HuH-7.5 (cell line): ENCODE measurements at places on chromosomes 16 and 17.
A peak's percentile ranks its signal among the peaks of the same experiment; 100 is the strongest.

- DNase-seq = peak; percentile 77
Observed at GRCh38 chr16:1331712-1332617, 1.5 kb upstream of the BAIAP3 start.

DNA sequence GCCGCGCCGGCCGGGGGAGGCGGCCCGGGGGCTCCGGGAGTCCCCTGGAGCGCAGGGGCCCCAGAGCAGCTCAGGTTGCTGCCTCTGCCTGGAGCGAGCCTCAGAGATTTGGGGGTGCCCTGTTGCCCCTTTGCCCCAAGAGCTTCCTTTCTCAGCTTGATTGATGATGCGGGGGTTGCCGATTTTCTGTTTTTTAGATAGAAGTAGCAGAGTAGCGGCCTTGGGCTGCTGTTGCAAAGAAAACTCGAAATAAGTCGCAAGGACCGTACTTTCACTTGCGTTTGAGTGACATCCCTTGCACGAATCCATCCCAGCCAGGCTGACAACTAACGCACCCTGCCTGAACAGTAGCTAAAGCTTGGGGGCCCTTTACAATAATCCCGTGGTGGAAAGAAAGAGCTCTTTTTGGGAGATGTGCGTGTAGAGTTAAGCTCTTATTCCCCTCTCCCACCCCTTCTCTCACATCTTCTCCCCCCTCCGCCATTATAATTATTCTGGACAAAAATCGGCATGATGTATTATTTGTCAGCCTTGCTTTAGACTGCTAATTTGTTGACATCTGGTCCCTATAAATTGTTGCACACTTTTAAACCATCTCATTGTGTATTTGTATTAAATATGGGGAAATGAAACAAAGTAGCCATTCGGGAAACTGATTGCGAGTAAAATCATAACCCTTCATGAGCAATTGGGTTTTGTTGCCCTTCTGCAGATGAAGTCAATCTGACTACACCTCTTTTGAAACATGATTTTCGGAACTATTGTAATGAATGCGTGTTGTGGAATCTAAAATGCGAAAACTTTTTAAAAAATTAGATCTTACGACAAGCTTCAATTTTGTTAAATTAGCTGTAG lies 873 bp downstream of the USP10 start:
- DNase-seq = peak; percentile 29

- DNase-seq = no peak
Observed at GRCh38 chr16:60636117-60636516, 1400.1 kb downstream of the CDH8 start.

- no peak for DNase-seq
Observed at GRCh38 chr17:41571561-41572434, at the start of gene KRT9. TSS of gene KRT9 (minus strand) at chr17:41572059. CDS start at chr17:41571992, 67 bp downstream.

DNA sequence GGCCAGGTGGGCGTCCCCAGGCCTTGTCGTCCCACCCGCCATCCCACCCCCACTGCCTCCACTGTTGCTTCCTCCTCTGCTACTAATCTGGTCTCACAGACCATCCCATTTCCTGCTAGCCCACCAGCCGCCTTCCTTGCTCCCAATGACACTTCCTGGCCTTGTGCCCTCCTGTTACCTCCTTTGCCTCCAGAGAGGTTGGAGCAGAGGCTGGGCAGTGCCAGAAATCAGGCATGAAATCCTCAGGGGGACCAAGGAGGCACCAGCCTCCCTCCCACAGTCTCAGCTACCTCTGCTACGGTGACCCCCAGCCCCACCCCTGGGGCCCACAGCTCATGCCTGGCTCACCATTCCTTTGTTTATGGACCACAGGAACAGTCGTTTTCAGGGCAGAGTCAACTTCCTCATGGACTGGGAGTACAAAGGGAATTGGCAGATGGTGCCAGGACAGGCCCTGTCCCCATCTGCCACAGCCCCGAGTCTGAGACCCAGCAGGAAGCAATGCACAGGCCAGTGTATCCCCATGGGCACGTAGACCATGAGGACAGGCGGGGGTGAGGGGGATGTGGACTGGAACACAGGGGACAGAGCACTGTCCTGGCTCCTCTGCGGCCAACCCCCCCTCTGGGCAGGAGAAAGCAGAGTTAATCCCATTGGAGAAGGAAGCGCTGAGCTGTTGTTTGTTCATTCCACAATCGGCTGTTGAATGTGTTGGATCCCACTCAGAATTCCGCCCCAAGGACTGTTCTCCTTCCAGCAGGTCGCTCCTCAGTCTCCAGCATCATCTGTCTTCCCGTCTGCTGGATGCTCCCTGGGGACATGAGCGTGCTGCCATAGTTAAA lies 2.2 kb upstream of the CDH5 start:
- no peak for DNase-seq

DNA sequence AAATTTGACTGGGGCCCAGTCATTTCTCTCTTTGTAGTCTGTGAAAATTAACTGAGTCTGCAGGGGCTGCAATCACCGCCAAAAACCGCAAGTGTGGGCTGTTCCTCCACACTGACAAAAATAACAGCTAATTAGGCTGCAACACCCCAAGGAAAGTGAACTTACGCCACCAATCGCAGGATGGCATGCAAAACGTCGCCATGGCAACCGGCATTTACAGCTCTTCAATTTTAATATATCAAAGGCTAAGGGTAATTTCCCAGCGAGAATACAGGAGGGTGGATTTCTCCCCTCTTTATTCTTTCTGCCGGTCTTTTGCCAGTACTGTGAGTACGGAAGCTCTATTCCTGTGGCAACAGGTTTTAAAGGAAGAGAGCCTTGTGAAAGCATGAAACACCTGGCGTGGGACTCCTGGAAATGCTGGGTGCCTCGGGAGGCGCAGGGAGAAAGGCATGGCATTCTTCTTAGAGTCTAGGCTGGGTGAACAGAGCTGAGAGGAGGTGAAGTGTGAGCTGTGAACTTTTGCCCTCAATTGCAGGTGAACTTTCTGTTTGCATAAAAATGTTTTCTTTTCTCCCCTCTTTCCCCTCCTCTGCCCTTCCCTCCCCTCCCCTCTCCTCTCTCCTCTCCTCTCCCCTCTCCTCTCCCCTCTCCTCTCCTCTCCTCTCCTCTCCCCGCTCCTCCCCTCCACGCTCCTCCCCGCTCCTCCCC lies 399.7 kb downstream of the XYLT1 start:
- no peak for DNase-seq

DNA sequence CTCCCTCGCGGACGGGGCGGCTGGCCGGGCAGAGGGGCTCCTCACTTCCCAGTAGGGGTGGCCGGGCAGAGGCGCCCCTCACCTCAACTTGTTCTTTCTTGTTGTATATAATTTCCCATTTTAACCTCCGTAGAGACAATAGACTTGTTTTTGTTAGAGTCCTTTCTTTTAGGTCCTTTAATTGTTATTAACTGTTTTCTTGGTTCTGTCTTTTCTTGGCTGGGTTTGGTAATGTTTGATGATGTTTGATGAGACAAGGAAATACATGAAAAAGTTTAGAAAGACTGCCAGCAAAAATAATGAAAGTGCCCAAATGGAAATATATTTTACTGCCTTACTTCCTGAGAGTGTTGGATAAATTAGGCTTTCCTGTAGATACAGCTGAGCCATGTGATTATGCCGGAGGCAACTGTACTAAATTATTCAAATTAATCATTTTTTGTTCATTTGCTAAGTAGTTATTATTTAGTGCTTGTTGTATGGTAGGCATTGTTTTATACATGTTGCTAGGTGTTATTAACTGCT lies 30.9 kb downstream of the PRPSAP2 start:
- DNase-seq = no peak

- DNase-seq = no peak
Observed at GRCh38 chr16:23905027-23905426, 69.2 kb downstream of the PRKCB start.

GRCh38 chr17:41504246-41504977 lies 1.0 kb downstream of the KRT13 start:
- DNase-seq = no peak

GRCh38 chr17:63930951-63931575 lies 1.1 kb downstream of the CD79B start:
- peak; percentile 3 for DNase-seq

DNA sequence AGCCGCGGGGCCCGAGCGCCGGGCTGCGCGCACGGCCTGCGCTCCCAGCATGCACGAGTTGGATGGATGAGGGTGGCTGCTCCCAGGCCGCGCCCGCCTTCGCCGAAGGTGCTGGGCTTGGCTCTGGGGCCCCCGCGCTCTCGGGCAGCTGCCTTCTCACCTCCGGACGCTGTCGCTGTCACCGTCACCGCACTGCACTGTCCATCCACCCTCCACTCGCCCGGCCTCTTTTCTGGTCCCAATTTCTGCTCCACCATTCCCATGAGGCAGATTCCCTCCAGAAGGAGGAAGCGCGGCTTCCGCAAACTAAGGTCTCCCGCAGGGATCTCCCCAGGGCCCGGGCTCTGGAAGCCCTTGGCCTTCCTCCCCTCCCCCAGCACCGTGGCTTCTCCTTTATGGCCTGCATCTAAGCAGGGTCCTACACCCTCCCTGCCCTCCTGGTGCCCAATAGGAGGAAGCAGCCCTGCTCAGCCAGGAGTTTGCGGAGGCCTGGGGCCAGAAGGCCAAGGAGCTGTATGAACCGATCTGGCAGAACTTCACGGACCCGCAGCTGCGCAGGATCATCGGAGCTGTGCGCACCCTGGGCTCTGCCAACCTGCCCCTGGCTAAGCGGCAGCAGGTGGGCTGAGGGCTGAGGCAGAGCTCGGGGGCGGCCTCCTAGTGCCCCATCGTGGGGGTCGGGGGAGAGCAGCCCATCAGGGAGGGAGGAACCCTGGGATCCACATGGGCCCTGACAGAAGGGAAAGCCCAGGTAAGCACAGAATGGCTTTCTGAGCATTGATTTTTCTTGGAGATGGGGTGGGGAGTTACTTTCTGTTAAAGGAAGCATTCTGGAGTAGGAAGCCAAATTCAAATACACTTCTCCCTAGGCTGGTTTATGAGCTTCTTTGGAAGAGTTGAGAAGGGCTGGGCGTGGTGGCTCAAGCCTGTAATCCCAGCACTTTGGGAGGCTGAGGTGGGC lies 899 bp downstream of the ACE start:
- no peak for DNase-seq

GRCh38 chr16:47721006-47721637 lies 260.0 kb downstream of the PHKB start:
- no peak for DNase-seq

GRCh38 chr17:57357392-57357784 lies 101.1 kb downstream of the MSI2 start:
- no peak for DNase-seq

GRCh38 chr17:4978726-4979125 lies 8.7 kb downstream of the CAMTA2 start:
- DNase-seq = no peak

DNA sequence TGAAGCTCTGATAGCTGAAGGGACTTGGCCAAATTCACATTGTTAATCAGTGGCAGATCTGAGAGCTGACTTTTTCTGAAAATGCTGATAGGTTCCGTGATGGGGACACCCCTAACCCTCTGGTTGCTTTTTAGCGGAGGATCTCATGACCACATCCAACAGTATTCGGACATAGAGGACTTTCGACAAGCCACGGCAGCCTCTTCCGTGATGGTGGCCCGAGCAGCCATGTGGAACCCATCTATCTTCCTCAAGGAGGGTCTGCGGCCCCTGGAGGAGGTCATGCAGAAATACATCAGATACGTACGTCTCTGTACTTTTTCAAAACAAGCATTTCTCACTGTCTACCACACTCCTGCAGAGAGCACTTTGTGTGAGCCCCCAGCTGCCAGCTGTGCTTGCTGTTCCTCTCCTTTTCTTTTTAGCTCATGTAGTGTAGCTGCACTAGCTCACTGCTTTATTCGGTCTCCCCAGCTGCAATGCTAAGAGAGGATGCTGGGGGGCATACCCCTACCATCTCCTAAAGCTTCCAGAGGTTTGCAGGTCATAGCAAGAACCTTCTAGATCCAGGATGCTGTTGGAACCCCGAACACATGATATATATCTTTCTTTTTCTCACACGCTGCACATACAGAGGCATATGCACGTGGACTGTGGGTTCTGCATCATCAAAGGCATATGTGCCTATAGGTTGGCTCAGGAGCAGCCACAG lies 14.2 kb upstream of the NFATC3 start:
- no peak for DNase-seq

GRCh38 chr17:41444186-41444585 lies 3.4 kb upstream of the KRT38 start:
- no peak for DNase-seq

- DNase-seq = no peak
Observed at GRCh38 chr17:42775534-42776098, 2.4 kb downstream of the VPS25 start.

GRCh38 chr17:74569020-74570003 lies 2.0 kb upstream of the CD300H start:
- DNase-seq = no peak

- peak; percentile 82 for DNase-seq
Observed at GRCh38 chr17:67245073-67245693, at the start of gene HELZ. TSS of gene HELZ (minus strand) at chr17:67245196. CDS start at chr17:67218804, 26,392 bp downstream.

DNA sequence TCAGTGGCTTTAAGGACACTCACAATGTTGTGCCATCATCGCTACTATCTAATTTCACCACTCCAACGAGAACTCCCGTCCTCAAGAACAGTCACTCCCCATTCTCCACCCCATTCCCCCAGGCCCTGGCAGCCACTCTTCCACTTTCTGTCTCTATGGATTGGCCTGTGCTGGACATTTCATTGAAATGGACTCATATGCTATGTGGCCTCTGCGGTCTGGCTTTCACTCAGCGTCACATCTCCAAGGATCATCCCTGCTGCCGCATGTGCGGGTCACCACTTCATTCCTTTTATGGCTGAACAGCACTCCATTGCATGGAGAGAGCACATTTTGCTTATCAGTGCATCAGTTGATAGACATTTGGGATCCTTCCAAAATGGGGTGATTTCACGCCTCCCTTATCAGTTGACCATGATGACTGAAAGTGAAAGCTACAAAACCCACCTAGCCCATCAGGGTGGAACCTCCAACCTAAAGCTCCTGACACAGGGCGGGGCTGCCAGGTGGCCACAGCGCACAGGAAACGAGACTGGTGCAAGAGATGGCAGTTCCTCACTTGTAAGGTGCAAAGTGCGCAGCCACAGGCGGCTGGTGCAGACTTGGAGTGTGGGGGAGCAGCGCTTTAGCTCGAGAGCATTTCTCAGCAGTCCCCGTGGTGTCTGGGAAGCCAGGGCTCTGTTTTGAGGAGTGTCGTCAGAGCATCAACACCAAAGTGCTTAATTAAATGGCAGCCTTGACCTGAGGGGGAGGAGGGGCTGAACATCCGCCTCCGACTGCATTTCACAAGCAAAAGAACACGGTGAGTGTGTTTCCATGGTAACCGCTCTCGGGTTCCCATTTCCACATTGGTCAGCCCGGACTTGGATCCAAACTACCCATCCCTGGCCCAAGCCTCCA lies 23.8 kb downstream of the COTL1 start:
- no peak for DNase-seq

GRCh38 chr17:68205808-68206720 lies 41.8 kb upstream of the AMZ2 start:
- peak; percentile 54 for DNase-seq

DNA sequence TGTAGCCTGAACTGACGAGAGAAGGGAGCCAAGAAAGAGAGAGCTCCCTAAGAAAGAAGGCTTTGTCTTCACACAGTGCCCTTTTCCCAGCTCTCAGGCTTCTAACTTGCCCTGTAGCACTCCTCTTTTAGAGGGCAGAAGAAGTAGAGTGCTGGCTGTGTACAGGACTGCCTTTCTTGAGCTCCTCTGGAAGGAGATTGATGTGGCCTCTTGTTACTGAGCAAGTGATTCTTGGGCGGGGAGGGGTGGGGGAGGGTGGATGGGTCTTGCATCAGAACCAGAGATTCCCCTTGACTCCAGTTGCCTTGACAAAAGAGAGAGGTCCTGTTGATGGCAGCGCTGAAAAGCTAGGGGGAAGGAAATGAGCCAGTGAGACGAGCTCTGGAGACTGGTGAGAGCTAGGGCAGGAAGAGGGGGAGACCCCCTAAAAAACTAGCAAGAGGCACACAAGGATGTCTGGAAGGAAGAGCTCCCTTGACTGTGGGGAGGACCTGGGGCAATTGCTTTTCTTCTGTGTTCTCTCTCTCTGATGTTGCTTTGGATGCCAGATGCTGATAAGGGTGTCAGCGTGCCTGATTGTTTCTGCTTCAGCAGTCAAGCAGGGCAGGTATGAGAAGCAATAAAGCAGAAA lies 18.4 kb downstream of the GPR179 start:
- DNase-seq = no peak
